ENCODE measurements at places on chromosomes 5 and 9.

DNA sequence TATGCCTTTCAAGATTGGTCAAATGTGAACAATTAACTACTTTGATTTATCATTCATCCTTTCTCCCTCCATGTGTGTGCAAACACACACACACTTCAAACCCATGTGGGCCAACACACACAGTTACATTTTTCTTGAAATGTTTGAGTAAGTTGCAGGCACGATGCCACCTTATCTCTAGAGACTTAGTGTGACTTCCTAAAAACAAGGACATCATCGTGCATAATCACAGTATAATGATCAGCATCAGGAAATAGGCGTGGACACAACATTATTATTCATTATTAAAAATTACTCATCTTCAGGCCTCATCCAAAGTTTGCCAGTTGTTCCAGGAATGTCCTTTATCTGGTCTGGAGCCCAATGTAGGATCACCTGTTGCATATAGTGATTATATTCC, 209.5 kb downstream of the GNA14 start:
- no peak for DNase-seq

DNA sequence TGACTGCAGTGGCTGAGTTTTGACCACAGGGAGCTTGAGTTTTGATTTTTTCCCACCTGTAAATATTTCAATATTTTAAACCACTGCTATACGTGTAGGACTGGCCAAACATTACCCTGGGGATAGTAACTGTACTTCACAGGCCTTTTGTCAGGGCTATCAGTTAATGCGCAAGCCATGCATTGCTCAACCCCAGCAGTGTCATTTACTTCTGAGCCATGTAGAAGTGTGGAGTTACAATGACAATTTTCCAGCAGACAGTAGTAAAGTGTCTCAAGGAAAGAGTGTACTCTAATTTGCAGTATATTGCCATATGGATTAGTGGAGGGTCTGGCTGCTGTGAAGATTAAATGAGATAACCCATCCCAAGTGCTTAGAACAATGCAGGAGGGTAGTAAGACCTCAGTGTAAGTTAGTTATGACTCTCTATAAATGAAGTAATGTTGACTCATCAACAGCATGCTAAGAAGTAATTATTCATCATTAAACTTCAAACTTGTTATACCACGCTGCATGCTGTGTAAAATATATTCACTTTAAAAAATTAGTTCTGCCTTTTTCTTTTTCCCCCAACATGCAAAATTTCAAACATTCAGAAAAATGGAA, 489.2 kb downstream of the KDM4C start:
- DNase-seq = no peak

DNA sequence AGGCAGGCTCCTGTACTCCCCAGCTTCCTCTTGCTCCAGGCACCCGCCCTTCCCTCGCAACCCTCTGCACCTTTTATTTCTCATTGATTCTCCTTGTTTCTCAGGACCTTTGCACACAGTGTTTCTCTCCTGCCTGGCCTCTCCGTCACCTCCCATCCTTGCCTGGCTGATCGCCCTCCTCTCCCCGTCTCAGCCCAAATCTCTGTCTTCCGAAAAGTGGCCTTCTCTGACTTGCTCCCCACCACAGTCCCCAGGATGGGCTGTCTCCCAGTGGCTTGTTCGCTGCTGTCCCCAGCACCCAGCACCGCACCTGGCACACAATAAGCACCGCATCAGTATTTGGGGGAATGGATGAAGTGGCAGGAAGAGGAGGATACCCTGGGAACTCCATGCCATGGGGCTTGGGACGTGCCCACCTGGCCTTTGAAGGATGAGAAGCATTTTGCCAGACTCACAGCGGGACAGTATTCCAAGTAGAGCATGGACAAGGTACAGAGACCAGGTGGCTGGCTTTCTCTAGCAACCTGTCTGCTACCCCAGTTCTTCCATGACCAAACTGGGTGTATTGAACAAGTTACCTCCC, 62.5 kb downstream of the LMX1B start:
- DNase-seq = no peak

- DNase-seq = no peak
Observed at GRCh38 chr9:134172198-134173126, 8.1 kb upstream of the RNU6ATAC start.

- no peak for DNase-seq
Observed at GRCh38 chr5:27266184-27266583, 227.8 kb upstream of the CDH9 start.

GRCh38 chr5:67467110-67467509, 270.5 kb upstream of the CD180 start:
- no peak for DNase-seq
